Suprapubic skin (tissue), 4 donors: ENCODE measurements at places on chromosomes 13 and 19. TPM values are rescaled to one million over a fixed set of nuclear protein-coding genes. Genes with fewer than 3 reads are reported as not detected.

Gene FAM124A
- total RNA-seq: 2.4 TPM

Gene PROZ
- total RNA-seq: not detected

Gene CLDN10
- 14.3 TPM for total RNA-seq

Gene RGS9BP
- 0.72 TPM for total RNA-seq

Gene AXL
- total RNA-seq: 35.8 TPM

Gene CEACAM21
- total RNA-seq: not detected

Gene TNFSF9
- 2.9 TPM for total RNA-seq

GRCh38 chr19:56874530-56874929 is 34.0 kb upstream of the PEG3 start:
- no peak overlapping the region for H3K4me3 ChIP-seq
- no peaks in the 10 kb centered on the region for H3K36me3 ChIP-seq
- no peaks in the 10 kb centered on the region for H3K27me3 ChIP-seq
- no peak overlapping the region for H3K27ac ChIP-seq
- DNase-seq: no peak

- DNase-seq: no peak
- H3K36me3 ChIP-seq: no peaks in the 10 kb centered on the region
- H3K4me3 ChIP-seq: no peak overlapping the region
- H3K4me1 ChIP-seq: no peaks in the 10 kb centered on the region
These were observed 590.1 kb upstream of the SLC10A2 start for GRCh38 chr13:103656311-103656710.

DNA sequence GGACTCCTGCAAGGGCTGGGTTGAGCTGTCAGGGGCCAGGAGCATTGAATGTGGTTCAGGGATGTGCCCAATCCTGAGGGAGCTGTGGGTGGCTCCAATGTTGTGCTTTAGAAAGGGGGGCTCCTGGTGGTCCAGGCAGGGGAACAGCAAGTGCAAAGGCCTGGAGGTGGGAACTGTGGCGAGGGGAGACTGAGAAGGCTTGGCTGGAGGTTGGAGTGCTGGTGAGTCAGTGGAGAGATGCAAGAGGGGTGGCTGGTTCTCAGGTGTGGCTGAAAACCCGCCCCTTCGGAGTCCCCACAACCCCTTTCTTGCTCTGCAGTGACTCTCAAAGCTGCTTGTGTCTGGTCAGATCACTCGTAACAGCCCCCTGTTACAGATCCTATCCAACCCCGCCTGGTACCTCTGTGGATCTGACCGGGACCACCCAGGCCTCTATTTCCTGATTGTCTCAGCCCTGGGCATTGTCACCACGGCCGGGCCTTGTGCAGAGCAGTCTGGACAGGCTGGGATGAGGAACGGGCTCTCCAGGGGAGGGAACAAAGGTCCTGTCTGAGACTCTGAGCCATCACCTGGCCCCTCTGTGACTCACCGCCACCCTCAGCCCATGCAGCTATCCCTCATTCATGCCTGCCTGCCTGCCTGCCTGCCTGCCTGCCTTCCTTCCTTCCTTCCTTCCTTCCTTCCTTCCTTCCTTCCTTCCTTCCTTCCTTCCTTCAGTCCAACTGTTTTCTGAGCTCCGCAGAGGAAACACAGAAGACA is 1.4 kb upstream of the KCNN1 start:
- H3K27ac ChIP-seq: no peak overlapping the region
- H3K27me3 ChIP-seq: peaks cover 61% of the 10 kb centered on the region
- H3K4me1 ChIP-seq: peaks cover 8% of the 10 kb centered on the region
- no peak for DNase-seq
- H3K36me3 ChIP-seq: no peaks in the 10 kb centered on the region

DNA sequence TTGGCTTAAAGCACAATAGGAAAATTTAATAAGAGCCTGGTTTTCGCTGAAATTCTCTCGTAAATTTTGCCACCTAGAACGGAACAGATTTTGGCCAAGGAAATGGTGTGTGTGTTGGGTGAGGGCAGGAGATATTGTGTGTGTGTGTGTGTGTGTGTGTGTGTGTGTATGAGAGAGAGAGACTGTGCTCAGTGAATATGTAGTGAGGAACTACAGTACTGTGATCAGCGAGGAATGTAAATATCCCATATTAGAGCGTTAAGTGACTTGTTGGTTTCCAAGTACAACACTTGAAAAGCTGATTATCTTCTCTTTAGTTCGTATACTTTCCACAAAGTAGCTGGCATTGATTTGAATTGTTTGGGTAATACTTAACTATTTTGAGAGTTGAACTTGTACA is 738.9 kb downstream of the PCDH9 start:
- no peak for DNase-seq
- H3K4me3 ChIP-seq: no peak overlapping the region
- H3K27ac ChIP-seq: no peak overlapping the region
- no peaks in the 10 kb centered on the region for H3K27me3 ChIP-seq
- H3K36me3 ChIP-seq: no peaks in the 10 kb centered on the region

- DNase-seq: no peak
- H3K27ac ChIP-seq: no peak overlapping the region
- no peaks in the 10 kb centered on the region for H3K4me1 ChIP-seq
- no peaks in the 10 kb centered on the region for H3K36me3 ChIP-seq
- no peak overlapping the region for H3K4me3 ChIP-seq
These were observed 292.1 kb downstream of the TDRD3 start for GRCh38 chr13:60689076-60689475.

- no peaks in the 10 kb centered on the region for H3K4me1 ChIP-seq
- H3K27me3 ChIP-seq: no peaks in the 10 kb centered on the region
- no peaks in the 10 kb centered on the region for H3K36me3 ChIP-seq
These were observed 2788.4 kb downstream of the PCDH9 start for GRCh38 chr13:64441740-64442139.

DNA sequence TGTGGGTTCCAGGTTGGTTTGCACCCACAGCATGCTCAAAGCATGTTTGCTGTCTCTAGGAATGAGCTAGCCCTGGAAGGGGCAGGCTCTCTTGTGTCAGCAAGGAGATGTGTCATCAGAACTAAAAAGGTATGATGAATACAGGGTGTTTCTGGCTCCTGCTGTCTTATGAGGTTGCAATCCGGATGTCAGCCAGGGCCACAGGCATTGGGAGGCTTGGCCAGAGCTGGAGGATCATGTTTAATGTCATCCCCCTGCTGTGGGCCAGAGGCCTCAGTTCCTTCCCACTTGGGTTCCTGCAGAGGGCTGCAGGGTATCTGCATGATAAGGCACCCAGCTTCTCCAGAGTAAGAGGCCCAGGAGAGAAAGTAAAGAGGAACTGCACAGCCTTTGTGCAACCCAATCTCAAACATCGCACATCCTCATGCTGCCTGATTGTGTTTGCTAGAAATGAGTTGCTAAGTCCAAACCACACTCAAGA is 193.6 kb downstream of the COL4A1 start:
- DNase-seq: no peak
- H3K4me3 ChIP-seq: no peak overlapping the region
- H3K27ac ChIP-seq: no peak overlapping the region
- no peaks in the 10 kb centered on the region for H3K36me3 ChIP-seq

GRCh38 chr13:93716623-93717022 is 490.0 kb downstream of the GPC6 start:
- no peaks in the 10 kb centered on the region for H3K4me1 ChIP-seq
- no peaks in the 10 kb centered on the region for H3K36me3 ChIP-seq
- no peak overlapping the region for H3K4me3 ChIP-seq
- H3K27me3 ChIP-seq: no peaks in the 10 kb centered on the region
- H3K27ac ChIP-seq: no peak overlapping the region

DNA sequence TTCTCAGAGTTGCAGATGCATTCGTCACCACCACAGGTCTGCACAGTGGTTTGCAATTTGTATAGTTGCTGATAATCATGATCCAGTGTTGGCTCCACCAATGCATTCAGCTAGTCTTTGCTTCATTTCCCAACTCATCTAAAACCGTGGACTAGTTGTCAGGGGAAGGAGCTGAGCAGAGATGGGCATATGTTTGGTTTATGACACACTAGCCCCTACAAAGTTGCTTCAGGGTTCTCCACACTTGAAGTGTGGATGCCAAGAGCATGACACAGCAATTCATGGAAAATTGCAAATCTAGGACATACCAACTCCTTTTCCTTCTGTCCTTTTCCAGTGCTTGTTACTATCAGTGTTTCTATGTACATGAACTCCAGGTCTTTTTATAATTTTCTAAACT is 168.0 kb downstream of the TNFSF13B start:
- H3K27me3 ChIP-seq: no peaks in the 10 kb centered on the region
- no peaks in the 10 kb centered on the region for H3K36me3 ChIP-seq
- no peak overlapping the region for H3K4me3 ChIP-seq

DNA sequence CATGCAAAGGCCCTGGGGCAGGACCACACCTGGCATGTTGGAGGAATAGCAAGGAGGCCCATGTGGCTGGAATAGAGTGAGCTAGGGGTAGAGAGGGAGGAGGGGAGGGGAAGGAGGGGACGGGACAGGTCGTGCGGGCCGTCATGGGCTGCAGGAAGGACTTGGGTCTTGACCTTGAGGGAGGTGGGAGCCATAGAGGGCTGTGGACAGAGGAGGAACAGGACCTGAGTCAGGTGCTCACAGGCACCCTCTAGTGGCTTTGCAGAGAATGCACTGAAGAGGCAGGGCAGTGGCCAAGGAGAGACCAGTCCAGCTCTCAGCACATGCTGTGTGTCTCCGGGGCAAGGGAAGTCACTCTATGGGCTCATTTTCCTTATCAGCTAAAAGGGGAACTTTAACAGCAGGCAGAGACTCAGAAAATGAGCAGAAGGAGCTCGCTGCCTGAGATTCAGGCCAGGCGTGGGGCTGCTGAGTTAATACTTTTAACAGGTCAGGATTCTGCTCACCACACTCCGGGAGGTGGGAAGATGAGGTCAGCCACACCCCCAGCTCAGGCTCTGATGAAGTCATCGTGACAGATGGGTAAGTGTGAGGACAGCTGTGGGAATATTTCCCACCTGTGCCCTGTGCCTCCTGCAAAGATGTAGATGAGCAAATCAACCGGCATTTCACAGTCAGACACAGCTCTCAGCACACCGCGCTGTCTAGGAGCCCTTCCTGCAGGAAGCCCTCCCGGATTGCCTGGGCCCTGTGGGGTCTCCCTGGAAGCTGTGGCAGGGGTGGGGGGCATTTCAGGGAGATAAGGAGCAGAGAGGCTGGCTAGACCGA is 6.0 kb upstream of the TNFAIP8L1 start:
- peaks cover 2% of the 10 kb centered on the region for H3K27me3 ChIP-seq
- no peak for DNase-seq
- H3K4me1 ChIP-seq: peaks cover 22% of the 10 kb centered on the region

- H3K36me3 ChIP-seq: no peaks in the 10 kb centered on the region
- H3K4me3 ChIP-seq: no peak overlapping the region
- no peak for DNase-seq
- H3K27me3 ChIP-seq: no peaks in the 10 kb centered on the region
- no peak overlapping the region for H3K27ac ChIP-seq
- no peaks in the 10 kb centered on the region for H3K4me1 ChIP-seq
These were observed 350.9 kb downstream of the FOXO1 start for GRCh38 chr13:40315416-40316064.

GRCh38 chr13:27476943-27477703 is 26.8 kb upstream of the MTIF3 start:
- H3K36me3 ChIP-seq: no peaks in the 10 kb centered on the region
- peaks cover 5% of the 10 kb centered on the region for H3K27me3 ChIP-seq
- H3K27ac ChIP-seq: no peak overlapping the region

DNA sequence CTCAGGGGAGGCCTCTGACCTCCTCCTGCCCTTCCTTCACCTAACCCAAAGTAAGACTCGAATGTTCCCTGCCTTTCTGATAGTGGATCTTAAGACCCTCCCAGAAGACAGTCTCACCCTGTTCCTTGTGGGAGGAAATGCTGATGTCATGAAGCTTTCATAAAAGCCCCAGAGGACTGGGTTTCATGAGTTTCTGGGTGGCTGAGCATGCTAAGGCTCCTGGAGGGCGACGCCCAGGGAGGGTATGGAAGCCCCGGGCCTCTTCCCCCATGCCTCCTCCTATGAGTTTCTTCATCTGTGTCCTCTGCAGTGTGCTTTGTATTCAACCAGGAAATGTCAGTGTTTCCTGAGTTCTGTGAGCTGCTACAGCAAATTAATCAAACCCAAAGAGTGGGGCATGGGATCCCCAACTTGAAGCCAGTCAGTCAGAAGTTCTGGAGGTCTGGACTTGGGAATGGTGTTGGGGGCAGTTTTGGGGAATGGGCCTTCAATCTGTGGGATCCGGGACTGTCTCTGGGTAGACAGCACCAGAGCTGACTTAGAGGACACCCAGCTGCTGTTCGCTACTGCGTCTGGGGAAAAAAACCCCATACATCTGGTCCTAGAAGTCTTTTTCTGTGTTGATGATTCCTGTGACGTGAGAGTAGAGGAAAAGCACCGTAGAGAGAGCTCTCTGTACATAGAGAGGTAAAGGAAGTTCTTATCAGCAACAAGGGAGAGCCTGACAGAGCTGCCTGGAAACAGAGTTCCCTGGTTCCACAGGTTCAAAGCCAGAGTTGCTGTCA is 2.0 kb upstream of the LILRB2 start:
- no peak for DNase-seq
- H3K36me3 ChIP-seq: no peaks in the 10 kb centered on the region
- H3K27ac ChIP-seq: no peak overlapping the region
- H3K27me3 ChIP-seq: peaks cover 30% of the 10 kb centered on the region
- no peak overlapping the region for H3K4me3 ChIP-seq

- no peaks in the 10 kb centered on the region for H3K36me3 ChIP-seq
- no peaks in the 10 kb centered on the region for H3K4me1 ChIP-seq
- H3K27ac ChIP-seq: no peak overlapping the region
- no peak overlapping the region for H3K4me3 ChIP-seq
These were observed 381.2 kb downstream of the ITGBL1 start for GRCh38 chr13:101833671-101834070.

- no peak overlapping the region for H3K4me3 ChIP-seq
- no peak overlapping the region for H3K27ac ChIP-seq
- peaks cover 34% of the 10 kb centered on the region for H3K36me3 ChIP-seq
- peaks cover 6% of the 10 kb centered on the region for H3K4me1 ChIP-seq
- DNase-seq: no peak
These were observed 57.5 kb upstream of the AKAP11 start for GRCh38 chr13:42214446-42214845.

DNA sequence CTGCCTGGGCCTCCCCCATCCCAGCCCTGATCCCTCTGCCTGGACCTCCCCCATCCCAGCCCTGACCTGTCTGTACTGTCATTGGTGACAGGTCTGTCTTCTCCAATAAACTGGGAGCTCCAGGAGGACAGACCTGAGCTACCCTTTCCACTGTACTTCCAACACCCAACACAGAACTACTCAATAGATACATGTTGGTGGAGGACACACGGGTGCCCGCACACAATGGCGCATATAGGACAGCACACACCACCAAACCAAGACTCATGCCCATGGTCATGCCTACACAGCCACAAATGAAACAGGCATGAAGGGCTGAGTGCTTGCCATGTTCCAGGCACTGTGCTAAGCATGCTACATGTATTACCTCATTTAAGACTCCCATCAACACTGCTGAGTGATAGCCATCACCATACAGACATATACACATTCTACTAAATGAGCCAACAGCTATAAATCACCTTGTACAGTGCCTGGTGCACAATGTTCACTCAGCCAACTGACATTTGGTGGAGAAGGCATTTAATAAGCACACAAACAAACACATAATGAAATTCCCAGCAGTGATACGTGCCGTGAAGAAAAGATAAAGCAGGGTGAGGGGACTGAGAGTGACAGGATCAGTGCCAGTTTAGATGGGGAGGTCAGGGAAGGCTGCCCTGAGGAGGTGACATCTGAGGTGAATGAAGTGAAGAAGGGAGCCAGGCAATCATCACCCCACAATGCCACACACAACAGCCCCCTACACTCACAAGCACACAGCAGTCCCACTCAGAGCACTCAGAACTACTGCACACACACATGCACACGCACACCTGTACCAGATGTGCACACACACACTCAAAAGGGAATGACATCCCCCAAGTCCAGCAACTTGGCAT is 857 bp downstream of the POU2F2 start:
- H3K36me3 ChIP-seq: no peaks in the 10 kb centered on the region
- H3K27ac ChIP-seq: no peak overlapping the region
- H3K27me3 ChIP-seq: peaks cover 12% of the 10 kb centered on the region
- peaks cover 37% of the 10 kb centered on the region for H3K4me1 ChIP-seq

- no peaks in the 10 kb centered on the region for H3K36me3 ChIP-seq
- no peaks in the 10 kb centered on the region for H3K27me3 ChIP-seq
- no peak overlapping the region for H3K4me3 ChIP-seq
- H3K4me1 ChIP-seq: peaks cover 7% of the 10 kb centered on the region
- no peak overlapping the region for H3K27ac ChIP-seq
These were observed 42.0 kb downstream of the DCLK1 start for GRCh38 chr13:36089130-36089647.
